ENCODE measurements at places on chromosomes 1 and 21. TPM values are rescaled to one million over a fixed set of nuclear protein-coding genes. Genes with fewer than 3 reads are reported as not detected.

Gene TNNI3K
- 83.9 TPM for total RNA-seq

Gene HJV
- total RNA-seq: 71.0 TPM

Gene BACE2
- 14.5 TPM for total RNA-seq

Gene WNT3A
- not detected for total RNA-seq

Gene PCNX2
- 2.2 TPM for total RNA-seq

Gene NMNAT2
- total RNA-seq: 2.1 TPM

Gene OPRD1
- not detected for total RNA-seq

Gene B3GALT2
- total RNA-seq: 93.9 TPM

Gene RAD54L
- total RNA-seq: 0.73 TPM

Gene TMEM61
- not detected for total RNA-seq

Gene FCRL5
- not detected for total RNA-seq

Measured in Right ventricle myocardium inferior (tissue), 1 donor.